ENCODE measurements at places on chromosomes 2 and 18.

DNA sequence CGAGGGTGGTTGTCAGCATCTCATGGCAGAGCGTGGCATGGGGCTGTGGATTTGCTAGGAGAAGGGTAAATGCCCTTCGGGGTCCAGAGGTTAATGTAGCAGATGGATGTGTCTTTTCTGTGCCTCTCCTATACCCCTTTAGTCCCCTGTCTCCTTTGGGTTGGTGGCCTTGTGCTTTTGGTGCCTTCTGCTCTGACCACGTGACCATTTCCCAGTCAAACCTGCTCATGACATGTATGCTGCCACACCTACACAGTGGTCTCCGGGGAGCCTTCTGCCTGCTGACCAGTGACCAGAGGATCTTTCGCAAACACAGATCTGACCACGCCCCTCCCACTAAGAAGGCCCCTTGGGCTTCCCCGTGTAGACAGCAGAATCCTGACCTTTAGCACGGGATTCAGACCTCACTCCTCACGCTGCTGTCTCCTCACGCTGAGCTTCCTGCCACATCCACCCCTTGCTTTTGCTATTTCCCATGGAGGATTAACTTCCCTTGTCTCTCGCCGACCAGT is 116.2 kb downstream of the ACOXL start:
- no peak for DNase-seq

GRCh38 chr2:38750011-38750890 is 910 bp downstream of the SRSF7 start:
- no peak for DNase-seq

DNA sequence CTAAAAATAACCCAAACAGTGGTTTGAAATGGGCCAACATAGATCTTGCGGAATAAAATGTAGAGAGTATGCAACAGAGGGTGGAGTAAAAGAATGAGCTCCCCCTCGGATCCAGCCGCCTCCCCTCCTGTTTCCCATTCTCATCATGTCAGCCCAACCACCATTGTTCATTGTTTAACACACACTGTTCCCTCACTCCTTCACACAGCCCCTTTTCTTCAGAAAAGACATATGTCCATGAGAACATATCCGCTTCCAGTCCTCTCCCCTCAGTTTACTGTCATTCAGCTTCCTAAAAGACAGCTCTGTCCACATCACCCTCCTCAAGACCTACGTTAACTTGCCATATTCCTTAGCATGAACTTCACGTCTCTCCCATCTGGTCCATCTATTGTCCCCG is 62.9 kb upstream of the SERTAD2 start:
- DNase-seq = no peak

- DNase-seq = no peak
Measured at GRCh38 chr2:142136571-142136970, 5.8 kb upstream of the LRP1B start.

DNA sequence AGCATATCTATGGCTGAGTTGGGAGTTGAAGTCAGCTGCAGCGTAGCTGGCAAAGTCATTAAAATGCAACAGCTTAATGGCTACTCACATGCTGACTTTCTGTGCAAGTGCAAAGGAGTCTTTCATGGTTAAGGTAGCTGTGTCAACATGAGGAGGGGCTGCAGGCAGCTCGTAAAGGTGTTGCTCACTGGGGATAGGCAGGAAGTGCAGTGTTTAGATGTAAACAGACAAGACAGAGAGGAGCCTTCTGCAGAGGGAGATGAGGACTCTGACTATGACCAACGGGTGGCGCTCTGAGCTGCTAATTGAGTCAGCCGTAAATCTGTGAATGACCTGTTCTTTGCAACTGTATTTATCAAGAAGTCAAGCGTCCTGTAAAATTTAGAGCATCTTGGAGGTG is 22.3 kb upstream of the CAVIN2 start:
- no peak for DNase-seq

- no peak for DNase-seq
Measured at GRCh38 chr2:204026294-204026693, 89.7 kb downstream of the ICOS start.

DNA sequence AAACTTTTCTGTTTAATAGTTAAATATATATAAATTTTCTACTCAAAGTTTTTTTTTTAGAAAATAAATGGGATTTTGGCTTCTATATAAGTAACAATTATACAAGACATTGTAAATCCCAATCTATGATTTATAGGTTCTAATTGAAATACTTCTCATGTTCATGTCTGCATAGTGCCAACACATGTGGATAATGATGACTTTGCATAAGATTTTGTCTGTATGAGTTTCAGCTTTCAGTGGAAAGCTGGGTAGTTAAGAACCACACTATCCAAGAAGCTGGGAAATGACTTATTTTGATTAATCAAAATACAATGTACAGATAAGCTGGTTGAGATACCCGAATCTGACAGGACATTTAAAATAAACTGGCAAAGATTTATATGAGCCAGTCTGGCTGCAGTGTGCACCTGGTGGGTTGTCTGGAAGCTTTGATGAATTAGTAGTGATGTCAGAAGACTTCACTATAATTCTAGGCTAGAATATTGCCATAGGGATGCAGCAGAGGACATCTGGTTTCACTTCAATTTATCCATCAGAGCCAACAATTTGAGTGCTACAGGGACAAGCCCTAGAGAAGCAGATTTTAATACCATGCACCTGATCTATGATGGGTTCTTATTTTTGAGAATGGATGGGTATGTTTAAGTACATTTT is 45.4 kb downstream of the EML6 start:
- no peak for DNase-seq

DNA sequence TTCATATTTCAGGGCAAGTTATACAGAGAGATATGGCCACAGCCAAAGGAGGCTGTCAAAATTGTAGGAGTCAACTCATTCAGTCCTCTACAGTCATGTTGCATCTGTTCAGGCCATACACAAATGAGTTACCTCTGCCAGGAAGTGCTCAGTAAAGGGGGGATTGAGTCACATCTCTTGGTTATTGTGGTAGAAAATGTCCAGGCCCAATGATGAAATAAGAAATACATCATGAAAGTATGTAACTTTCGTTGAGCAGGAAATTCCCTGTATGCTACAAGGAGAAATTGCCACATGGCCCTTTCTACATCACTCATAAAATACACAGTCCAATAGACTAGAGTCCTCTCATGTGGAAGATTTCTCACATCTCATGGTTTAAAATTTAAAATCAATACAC is 103.9 kb upstream of the COL3A1 start:
- no peak for DNase-seq

DNA sequence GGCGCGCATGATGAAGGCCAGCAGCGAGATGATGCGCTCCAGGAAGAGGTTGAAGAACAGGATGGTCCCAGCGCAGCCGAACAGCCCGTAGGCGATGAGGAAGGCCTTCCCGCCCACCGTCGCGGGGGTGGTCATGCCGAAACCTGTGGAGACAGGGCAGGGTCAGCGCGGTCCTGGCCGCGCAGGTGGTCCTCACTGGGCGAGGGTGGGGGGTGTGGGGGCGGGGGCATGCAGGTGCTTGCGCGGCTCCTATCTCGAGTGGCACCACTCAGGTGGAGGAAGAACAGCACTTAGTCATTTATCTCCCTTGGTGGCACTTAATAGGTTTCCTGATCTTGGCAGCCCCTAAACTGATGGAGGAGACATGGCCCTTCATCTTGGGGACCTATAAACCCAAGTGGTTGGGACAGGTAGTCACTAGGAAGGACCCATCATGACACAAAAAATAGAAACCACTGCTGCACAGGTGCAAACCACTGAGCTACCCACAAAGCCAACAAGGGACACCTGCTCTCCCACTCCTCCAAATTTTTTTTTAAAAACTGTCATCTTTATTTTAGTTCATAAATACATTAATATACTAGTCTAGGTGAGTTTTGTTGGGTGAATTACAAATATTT is 118.8 kb downstream of the MSH2 start:
- no peak for DNase-seq

DNA sequence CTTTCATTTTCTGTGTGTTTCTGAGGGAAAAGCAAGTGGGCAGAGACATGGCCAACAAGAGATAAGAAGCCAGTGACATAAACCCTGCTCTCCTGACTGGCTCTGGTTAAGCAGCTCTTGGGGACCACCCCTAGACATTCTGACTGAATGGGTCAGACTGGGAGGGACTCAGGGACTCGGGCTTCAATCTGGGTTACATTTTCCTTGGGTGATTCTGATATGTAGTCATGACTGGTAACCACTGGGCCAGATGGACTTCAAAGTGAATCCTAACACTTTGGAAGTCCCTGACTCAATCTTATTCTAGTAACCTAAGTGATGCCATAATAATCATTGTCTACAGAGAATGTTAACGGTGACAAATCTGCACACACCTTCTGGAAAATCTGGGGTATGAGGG is 397.8 kb downstream of the NBAS start:
- no peak for DNase-seq

GRCh38 chr2:46246790-46247189 is 50.4 kb upstream of the EPAS1 start:
- no peak for DNase-seq

DNA sequence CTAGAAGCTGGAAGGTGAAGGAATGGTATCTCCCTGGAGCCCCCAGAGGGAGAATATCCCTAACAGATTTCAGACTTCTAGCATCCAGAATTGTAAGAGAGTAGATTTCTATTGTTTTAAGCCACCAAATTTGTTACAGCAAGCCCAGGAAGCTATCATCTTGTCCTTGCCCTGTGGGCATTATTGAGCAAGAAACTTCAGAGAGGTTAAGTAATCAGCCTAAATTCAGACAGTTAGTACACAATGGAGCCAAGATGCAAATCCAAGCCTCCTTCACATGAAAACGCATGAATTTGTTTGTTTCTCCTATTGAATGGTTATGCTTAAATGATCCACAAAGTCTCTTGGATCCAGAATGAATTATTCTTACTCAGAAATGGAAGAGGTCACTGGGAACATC is 55.2 kb upstream of the TRIB2 start:
- no peak for DNase-seq

GRCh38 chr2:201618744-201619662 is 24.3 kb downstream of the TMEM237 start:
- no peak for DNase-seq

DNA sequence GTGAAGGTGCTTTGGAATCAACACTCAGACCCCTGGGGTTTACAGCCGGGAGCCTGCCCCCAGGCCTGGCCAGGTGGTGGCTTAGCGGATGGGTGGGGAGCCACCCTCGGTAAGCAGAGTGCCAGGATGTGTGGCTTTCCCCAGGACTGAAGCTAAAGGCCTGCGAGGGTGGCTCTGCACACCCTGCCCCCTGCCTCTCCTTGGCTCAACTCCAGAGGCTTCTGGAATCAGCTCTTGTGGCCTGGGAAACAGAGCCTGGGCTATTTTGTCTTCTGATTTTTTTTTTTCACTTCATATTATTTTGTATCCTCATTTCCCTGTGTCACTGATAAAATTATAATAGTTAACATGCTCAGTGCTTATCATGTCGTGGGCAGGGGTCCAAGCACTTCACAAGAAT is 79.8 kb downstream of the RHOB start:
- DNase-seq = no peak

DNA sequence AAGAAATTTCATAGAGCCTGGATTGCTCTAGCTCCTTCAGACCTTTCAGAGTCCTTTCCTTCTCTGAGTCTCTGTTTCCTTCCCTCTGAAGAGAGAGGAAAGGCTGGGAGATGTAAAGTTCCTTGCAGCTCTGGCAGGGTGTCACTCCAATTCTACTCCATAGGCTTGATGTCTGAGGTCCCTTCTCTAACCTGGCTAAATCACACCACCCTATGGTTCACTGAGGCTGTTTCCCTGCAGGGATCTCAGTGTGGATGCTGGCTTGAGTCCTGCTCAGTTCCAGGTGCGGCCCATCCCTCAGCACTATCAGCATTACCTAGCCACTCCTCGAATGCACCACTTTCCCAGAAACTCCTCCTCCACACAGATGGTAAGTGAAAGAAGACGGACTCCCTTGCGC is 209.7 kb downstream of the LOXHD1 start:
- DNase-seq = no peak

DNA sequence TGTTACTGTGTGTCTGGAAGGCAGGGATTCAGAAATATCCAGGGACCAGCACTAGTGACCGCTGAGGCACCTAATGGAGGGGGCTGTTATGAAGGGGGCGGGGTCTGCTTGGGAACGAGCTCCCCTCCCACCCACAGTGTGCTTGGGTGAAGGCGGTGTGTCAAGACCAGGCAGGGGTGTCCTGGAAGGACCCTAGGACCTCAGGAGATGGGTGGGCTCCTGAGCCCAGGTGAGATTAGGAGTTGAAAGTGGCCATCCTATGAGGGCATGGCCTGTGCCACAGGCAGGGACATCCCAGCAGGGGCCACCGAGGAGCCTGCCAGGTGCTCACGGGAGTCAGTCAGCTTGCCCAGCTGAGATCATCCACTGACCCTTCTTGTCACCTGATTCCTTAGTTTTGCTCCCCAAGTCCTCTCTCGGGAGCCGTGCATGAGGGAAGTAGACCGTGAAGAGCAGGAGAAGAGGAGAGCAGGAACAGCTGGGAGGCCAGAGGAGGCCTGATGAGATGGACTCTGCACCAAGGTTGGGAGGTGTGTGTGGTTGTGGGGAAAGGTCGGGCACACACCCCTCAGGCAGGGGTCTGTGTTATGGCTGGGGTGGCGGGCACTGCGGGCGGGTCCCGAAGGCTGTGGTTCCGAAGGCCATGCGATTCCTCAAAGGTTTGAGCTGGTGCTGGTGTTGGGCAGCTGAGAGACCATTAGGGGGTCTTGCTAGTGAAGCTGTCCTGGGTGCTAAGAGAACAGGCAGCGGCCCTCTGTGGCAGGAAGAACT is 180.9 kb upstream of the HS6ST1 start:
- DNase-seq = no peak

DNA sequence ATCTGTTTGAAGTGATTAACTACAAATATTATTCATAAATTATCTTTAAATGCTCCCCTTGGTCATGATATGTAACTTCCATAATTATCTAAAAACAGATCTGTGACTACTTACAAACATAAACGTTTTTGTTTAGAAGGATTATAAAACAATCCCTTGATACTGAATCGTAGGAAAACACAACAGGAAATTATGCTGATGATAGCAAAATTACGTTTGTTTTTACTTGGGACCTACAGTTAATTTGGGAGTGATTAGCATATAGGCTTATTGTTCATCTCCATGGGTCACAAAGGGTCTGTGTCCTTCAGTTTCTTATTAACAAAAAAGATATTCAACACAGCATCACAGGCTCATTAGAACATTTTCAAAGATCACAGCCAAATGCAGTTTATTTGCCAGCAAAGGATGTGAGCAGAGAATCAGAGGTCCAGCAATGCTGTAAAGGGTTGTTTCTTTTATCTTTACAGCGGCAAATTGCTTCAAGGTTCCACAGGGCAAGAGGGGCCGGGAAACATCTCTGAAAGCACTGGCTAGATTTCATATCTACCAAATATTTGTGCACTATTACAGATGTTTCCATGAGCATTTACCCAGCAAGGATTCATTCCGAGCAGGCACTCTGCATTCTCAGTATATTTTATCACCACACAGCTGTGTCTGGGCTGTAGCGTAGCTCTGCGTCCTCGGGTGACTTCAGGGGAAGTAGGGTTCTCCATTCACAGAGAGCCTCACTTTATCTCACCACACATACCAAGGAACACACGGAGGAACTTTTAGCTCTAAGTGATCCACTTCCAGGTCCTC is 4.1 kb downstream of the CCDC195 start:
- no peak for DNase-seq

GRCh38 chr2:54638103-54638502 is 85.4 kb upstream of the EML6 start:
- DNase-seq = no peak
